ENCODE measurements at places on chromosomes 2 and 18.

- no peak for DNase-seq
These were observed 254.3 kb upstream of the SPOPL start for GRCh38 chr2:138247302-138247701.

GRCh38 chr2:149038442-149039212 lies at the start of gene LYPD6B:
TSS of gene LYPD6B (plus strand) at chr2:149038699. CDS start at chr2:149130949, 92,250 bp downstream.
- no peak for DNase-seq

GRCh38 chr2:27312152-27312551 lies 3.9 kb upstream of the UCN start:
- DNase-seq: no peak

- DNase-seq: no peak
These were observed 266.6 kb upstream of the MYT1L start for GRCh38 chr2:2597712-2598111.

GRCh38 chr2:224210286-224211180 lies 171.4 kb upstream of the SERPINE2 start:
- DNase-seq: no peak

DNA sequence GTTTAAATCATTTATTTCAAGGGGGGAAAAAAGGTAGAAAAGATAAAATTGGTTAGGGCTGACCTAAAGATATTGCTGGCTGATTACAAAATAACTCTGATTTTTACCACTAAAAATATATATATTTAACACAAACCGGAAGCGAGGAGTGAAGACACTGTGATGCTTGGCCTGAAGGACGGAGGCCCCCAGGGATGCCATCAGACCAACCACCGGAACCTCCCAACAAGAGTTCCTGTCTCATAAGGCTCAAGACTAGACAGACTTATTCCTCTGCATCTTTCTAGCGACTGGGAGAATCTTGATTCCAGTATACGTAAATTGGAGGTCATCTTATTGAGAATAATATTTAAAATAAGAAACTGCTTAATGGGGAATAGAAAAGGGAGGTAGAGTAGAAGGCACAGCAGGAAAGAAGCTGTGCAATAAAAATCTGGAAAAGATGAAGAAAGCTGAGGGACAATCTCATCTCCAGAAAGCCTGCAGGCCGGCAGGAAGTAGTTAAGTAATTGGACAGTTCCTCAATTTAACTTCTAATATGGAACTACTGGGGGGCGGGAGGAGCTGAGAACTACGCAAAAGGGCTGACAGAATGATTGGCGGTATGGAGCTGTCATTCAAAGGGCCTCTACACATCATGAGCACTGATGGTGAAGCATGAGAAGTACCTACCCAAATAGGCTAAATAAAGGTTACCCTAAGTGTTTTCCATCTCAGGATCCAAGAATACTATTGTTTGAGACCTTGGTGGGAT lies 91.1 kb downstream of the DTNB start:
- DNase-seq: no peak

DNA sequence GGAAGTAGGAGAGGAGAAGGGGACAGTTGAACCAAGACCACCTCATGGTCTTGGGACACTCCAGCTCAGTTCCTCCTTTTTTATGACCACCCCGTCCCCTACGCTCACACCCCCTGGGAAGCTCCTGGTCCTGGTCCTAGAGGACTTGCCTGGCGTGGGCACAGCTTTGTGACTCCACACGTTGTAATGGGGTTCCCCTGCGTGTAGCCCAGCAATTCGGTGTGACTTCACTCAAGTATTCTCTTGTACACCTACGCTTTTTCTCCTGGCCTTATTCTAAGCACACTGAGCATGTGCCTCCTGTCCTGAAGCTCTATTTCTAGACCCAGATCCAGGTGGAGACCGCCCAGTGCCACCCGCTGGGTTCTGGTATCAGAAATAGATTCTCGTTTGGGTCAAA lies 36.1 kb upstream of the B3GNT7 start:
- no peak for DNase-seq

DNA sequence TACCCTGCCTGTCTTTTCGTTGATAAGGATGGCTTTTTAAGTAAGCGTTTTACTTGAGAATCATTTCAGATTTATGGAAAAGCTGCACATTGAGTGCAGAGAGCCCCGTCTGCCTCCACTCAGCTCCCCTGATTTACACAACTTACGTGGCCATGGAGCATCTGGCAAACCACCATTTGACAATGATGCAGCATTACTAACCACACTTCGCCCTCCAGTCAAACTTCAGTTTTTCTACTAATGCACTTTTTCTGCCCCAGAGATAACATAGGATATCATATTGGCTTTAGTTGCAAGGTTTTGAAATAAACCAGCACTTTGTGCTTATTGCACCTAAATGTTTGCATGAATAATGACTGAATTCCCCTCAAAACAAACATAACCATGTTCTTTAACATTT lies 165.1 kb upstream of the TPO start:
- no peak for DNase-seq

DNA sequence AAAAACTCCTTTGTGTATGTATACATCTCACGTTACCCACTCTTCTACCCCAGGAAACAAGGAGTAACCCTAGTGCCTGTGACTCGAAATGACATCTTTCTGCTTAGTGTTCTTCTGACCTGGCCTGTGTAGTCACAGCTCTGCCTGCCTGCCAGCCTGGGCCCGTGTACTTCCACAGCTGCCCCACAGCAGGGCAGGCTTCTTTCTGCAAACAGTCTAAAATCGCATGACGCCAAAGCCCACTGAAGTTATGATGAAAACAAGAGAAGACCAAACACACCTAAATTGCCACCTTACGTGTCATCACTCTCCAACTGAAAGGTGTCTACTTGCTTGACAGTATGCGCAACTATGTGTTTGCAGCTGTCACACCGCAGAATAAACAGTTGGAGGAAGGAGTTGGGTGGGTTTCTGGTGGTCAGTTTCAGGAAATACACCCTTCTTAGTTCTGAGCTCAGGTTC lies 1.5 kb downstream of the GAREM1 start:
- DNase-seq: no peak

GRCh38 chr18:26960911-26961310 lies 95.4 kb upstream of the AQP4 start:
- DNase-seq: no peak

DNA sequence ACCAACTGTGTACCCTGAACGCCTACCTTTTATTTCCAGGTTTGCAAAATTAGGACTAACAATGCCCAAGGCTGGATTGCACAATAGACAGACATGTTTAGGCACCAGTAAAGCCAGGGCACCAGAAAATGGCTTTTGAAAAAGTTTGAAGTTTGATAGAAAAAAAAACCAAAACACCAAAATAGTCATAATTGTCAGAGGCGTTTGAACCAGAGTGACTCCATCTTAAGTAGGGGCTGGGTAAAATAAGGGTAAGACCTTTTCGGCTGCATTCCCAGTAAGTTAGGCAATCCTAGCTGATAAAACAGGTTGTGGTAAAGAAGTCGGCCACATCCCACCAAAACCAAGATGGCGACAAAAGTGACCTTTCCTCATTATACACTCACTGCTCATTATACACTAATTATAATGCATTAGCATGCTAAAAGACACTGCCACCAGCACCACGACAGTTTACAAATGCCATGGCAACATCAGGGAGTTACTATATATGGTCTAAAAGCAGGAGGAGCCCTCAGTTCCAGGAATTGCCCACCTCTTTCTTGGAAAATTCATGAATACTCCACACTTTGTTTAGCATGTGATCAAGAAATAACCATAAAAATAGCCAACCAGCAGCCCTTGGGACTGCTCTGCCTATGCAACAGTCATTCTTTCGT lies 105.1 kb upstream of the MSH2 start:
- DNase-seq: no peak

GRCh38 chr2:58146707-58147106 lies 94.4 kb downstream of the FANCL start:
- no peak for DNase-seq

DNA sequence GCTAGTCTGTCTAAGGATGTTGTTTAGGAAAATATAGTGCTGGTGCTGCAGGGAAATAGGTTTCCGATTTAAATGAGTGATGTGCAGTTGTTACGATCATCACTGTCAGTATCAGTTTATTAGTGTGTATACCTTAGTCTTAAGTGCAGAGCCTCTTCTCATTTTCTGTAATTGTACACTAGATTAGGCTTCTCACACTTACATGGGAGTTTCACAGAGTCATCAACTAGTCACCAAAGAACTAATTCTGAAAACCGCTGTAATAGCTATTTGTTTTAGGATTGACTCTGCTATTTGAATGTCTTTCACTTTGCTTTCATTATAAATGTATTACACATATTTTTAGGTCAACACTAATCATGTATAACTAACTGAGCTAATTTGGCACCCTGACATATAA lies 99.8 kb upstream of the ZEB2 start:
- DNase-seq: no peak

DNA sequence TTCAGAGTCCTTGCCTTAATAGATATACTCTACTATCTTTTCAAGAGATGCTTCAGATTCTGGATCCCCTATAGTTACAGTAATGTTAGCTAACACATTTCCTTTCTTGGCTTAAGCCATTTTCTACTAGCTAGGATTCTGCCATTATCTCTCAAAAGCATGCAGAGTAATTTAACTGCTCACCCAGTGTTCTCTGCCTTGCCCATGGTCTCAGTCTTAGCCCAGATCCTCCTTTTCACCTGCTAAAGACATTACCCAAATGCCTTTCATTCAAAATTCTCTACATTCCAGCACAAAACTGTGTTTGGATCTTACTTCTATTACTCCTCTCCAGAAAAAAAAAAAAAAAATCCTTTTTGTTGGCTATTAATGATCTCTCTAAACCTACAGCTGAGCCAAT lies 474.2 kb upstream of the LRRTM1 start:
- DNase-seq: no peak

DNA sequence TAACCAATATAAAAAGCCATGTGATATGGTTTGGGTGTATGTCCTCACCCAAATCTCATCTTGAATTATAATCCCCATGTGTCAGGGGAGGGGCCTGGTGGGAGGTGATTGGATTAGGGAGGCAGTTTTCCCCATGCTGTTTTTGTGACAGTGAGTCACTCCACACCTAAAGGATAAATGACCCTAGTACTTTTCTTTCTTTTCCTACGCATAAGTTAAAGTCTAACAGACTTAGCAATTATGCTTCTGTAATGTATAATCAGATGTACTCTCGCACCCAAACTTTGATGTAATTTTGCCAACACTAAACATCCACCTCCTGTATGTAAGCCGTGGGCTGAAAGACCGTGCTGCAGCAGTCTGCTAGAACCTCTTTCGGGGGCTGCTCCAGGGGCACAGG lies 97.2 kb upstream of the DSEL start:
- DNase-seq: no peak

GRCh38 chr2:184072470-184072869 lies 525.9 kb upstream of the ZNF804A start:
- DNase-seq: no peak

DNA sequence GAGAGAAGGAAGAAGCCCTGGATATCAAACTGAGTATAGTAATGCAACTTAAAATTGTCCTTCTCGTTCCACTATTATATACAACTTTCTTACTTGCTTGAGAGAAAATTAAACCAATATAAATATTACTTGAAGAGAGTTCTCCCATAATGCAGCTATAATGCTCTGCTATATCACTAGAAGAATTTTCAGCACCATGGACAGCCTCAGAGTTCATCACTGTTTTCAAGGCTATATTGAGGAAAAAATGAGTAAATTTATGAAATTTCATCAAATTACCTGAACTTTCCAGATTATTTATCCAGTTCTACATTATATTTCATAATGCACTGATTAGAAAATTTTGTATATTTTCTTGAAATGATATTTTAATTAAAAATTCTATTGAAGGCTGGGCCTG lies 1053.5 kb upstream of the FAM98A start:
- no peak for DNase-seq
